CD4-positive, alpha-beta memory T cell (primary cell): ENCODE measurements at places on chromosomes 7 and 10.

DNA sequence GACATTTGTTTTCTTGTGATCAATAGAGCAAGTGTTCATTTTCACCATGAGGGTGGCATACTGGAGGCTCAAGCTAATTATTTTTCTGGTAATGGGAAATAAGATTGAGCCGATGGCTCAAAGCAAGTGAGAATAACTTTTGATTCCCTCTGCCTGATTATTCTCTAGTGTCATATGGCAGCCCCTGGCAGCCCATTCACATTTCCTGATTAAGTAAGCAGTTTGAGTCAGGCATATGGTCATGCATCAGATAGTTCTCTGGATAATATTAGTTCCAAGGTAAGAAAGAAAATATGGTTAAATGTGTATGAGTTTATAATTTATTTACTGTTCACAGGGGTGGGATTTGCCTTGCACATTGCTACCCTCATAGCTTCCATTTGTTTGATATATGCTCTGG lies 109.2 kb downstream of the DYNC1I1 start:
- no peak for DNase-seq

DNA sequence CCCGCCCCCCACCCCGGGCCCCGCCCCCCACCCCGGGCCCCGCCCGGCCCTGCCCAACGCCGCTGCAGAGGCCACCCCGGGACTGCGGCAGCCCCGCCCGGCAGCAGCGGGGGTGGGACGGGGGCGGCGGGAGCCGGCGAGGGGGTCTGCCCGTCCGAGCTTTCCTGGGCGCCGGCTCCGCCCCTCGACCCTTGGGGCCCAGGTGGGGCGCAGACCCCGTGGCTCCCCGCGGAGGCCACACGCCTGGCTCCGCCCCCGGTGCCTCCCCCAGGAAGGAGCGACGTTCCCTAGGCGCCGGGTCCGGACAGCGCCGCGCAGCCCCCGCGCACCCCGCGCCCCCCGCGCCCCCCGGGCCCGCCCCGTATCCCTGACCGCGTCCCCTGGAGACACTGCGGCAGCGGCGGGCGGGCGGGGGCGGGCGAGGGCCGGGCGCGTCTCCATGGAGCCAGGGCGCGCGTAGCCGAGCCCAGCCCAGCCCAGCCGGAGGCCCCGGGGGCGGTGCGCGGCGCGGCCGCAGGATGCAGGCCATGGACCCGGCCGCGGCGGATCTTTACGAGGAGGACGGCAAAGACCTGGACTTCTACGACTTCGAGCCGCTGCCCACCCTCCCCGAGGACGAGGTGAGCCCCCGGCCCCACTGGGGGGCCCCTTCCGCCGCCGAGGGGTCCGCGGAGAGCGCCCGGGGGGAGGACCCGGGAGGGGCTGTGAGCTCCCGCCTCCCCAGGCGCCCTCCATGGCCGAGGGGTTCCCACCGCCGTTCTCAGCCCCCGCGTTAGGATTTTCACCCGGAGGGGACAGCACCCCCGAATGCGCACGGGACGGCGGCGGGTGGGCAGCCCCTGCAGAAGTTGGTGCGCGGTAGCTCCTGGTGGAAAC lies at the start of gene KNDC1:
TSS of gene KNDC1 (plus strand) at position 270 of the 876 bp plus-strand sequence. CDS start at position 519, 249 bp downstream.
- DNase-seq, result no peak

- DNase-seq, result no peak
Observed at GRCh38 chr7:7292085-7292484, 109.7 kb downstream of the C1GALT1 start.

DNA sequence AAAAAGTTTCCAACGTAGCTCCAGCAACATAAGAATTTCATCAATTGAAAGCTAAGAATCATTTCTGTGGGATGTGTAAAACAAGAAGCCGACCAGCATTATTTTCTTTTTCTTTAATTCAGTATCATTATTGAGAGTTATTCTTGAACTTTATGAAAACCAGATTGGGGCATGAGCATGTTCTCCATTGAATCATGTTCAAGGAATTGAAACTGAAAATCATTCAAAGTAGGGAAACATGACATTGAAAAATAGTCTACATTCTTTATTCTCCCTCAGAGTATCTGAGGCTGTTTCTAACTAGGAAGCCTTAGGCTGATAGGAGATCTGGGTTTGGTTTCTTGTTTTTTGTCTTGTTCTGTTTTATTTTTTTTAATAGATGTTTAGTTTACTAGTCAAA lies 253.7 kb downstream of the DYNC1I1 start:
- DNase-seq, result no peak

DNA sequence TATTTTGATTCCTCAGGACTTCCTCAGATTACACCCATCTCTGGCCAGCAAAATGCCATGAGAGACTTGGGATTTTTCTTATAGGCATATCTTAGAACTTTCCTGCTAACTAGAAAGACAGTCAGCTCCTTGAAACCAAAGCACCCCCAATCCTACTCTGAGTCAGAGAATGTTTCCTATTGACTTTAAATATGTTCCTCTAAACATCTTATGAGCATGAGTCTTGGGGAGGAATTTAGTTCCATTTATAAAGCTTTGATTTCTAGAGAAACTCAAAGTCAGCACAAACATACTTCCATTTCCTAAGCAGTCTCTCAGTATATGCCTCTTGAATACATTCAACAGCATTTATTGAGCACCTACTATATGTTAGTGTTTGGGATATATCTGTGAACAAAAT lies 128.5 kb downstream of the INHBA start:
- no peak for DNase-seq

GRCh38 chr10:112184052-112184371 lies 447 bp upstream of the GPAM start:
- no peak for DNase-seq

- DNase-seq, result no peak
Observed at GRCh38 chr7:3438352-3438751, 137.3 kb downstream of the SDK1 start.

GRCh38 chr7:43735802-43736603 lies 6.7 kb upstream of the COA1 start:
- DNase-seq, result no peak

GRCh38 chr10:72953687-72954086 lies 919 bp downstream of the PLA2G12B start:
- no peak for DNase-seq
